ENCODE measurements at places on chromosomes 16 and 17.
A peak's percentile ranks its signal among the peaks of the same experiment; 100 is the strongest.

GRCh38 chr17:82696916-82697807, 1.3 kb downstream of the RAB40B start:
- no peak for DNase-seq

GRCh38 chr16:4700997-4701743, 7.8 kb downstream of the NUDT16L1 start:
- DNase-seq: no peak

GRCh38 chr16:4241928-4242283, at the start of gene SRL:
SRL (minus strand) TSS chr16:4242080; CDS start chr16:4242067, 13 bp downstream.
- DNase-seq: no peak

GRCh38 chr17:61758430-61758829, 104.9 kb downstream of the BRIP1 start:
- no peak for DNase-seq

GRCh38 chr17:6780886-6781285, 4.9 kb downstream of the FBXO39 start:
- DNase-seq: no peak

DNA sequence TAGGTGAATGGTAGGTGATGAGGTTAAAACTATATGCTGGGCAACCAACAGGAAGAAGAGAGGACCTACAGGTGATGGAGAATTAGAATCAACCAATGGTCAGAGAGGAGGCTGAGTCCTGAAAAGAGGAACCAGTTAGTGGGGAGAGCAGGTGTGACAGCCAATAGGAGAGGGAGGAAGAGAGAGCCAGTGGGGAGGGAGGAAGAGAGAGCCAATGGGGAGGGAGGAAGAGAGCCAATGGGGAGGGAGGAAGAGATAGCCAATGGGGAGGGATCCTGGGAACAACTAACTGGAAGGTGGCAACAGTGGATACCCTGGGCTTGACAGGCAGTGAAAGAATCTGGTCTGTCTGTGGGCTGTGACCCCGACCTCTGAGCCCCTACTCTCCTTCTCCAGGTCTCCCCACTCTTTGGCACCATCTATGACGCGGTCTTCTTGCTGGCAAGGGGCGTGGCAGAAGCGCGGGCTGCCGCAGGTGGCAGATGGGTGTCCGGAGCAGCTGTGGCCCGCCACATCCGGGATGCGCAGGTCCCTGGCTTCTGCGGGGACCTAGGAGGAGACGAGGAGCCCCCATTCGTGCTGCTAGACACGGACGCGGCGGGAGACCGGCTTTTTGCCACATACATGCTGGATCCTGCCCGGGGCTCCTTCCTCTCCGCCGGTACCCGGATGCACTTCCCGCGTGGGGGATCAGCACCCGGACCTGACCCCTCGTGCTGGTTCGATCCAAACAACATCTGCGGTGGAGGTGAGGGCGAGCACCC, 3.7 kb downstream of the GUCY2D start:
- DNase-seq: no peak

GRCh38 chr16:426906-427249, 1.4 kb downstream of the RAB11FIP3 start:
- DNase-seq: no peak

- no peak for DNase-seq
Measured at GRCh38 chr17:56111706-56112485, 41.4 kb upstream of the ANKFN1 start.

DNA sequence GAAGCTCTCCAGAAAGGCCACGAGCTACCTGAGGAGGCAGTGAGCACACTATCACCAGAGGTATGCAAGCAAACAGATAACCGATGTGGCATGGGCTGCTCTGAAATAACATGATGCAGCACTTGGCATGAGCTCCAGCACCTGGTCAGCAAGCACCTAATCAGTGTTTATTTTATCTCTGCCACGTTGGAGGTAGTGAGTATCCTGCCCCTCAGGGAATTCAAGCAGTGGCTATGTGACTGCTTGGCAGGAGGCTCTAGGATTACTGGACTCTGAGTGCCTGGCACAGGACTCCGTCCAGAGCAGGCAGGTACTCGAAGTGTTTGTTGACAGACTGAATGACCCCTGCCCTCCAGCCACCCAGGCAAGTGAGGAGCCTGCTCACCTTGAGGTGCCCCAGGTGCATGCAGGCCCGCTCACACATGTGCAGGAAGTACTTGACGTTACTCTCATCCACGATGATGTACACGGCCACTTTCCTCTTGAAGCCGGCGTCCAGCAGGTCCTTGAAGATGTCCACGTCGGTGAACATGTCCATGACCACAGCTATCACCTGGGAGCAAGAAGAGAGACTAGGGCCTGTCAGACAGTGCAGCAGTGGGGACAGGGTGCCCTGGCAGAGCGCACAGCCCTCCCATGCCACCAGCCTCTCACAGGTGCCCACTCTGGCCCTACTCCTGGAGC, 16.6 kb downstream of the FAM83G start:
- peak; percentile 63 for DNase-seq

DNA sequence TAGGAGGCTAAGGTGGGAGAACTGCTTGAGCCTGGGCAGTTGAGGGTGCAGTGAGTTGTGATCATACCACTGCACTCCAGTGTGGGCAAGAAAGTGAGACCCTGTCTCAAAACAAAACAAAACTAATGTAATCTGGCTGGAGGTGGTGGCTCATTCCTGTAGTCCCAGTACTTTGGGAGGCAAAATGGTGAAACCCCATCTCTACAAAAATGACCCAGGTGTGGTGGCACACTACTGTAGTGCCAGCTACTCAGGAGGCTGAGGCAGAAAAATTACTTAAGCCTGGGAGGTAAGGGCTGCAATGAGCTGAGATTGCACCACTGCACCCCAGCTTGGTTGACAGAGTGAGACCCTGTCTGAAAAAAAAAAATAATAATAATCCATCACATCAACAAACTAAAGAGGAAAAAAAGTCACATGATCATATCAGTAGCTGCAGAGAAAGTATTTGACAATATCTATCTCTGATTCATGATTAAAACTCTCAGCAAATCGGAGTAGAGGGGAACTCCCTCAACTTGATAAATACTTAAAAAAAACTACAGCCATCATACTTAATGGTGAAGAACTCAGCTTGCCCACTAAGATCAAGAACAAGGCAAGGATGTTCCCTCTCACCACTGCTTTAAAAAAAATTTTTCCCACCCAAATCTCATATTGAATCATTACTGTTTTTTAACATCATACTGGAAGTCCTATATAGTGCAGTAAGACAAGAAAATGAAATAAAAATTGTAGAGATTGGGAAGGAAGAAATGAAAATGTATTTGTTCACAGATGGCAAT, 31.0 kb downstream of the DHRS7B start:
- no peak for DNase-seq

DNA sequence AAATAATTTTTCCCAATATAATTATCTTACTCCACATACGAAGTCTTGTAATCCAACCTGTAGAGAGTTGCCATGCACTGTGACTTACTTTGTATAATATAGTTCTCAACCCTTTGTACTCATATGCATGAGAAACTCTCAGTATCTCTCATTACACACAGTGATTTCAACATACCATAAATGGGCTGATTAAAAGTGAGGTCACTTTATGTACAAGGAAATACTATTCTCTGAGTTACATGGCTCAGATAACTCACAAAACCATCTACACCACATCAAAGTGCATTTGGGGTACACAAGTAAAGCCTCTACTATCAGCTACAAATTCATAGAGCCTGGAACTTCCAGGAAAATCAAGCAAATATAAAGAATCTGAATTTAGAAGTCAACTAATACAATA, 27.9 kb downstream of the SLFN12 start:
- no peak for DNase-seq

DNA sequence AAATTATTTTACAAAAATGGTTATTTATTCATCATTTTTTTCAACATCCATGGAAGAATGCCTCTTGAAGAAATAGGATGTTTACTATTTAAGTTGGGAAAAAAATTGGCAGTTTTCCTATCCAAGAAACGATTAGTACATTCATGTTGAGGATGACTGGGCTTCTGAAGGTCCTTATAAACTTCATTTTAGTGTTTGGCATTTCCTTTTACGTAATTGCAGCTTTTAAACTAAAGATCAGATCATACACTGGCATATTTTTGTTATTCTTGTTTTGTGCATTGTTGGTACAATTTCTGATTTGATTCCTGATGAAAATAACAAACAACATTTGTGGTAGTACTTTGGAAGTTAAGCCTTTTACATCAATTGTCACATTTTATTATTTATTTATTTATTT, 11.5 kb downstream of the KCNJ16 start:
- DNase-seq: no peak

GRCh38 chr16:74679983-74680382, 13.3 kb upstream of the RFWD3 start:
- DNase-seq: no peak

GRCh38 chr16:75997606-75998005, 271.3 kb upstream of the CPHXL start:
- DNase-seq: no peak

DNA sequence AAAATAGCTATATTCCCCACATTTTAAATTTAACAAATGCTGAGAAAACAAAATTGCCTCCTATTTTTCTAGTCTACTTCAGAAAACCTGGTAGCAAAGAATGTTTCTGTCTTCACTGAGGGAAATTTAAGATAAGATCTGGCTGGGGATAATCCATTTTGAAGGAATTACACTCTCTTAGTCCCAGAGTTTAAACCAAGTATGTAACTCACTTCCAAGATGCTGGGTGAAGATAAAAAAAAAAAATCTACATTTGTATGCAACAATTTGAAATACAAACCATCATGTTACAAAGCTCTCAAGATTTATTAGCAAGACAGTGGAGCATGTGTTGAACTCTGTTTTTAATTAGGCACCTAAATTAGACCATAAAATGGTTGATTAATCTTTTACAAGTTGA, 5.7 kb downstream of the HS3ST3B1 start:
- DNase-seq: no peak

DNA sequence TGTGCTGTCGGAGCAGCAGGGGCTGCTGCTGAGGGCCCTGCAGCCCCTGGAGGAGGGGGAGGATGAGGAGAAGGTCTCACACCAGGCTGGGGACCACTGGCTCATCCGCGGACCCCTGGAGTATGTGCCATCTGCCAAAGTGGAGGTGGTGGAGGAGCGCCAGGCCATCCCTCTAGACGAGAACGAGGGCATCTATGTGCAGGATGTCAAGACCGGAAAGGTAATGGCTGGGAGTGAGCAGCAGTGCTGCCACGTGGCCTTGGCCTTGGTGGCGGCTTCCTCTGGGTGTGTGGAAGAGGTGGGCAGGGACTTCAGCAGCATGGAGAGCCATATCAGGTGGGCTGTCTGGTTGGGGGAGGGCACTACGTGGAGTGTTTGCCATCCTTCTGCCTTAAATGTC, 20.0 kb downstream of the MVP start:
- DNase-seq: no peak

- no peak for DNase-seq
Measured at GRCh38 chr17:48997103-48997826, at the start of gene IGF2BP1. IGF2BP1 (plus strand) TSS chr17:48997385; CDS start chr17:48997746, 361 bp downstream.

DNA sequence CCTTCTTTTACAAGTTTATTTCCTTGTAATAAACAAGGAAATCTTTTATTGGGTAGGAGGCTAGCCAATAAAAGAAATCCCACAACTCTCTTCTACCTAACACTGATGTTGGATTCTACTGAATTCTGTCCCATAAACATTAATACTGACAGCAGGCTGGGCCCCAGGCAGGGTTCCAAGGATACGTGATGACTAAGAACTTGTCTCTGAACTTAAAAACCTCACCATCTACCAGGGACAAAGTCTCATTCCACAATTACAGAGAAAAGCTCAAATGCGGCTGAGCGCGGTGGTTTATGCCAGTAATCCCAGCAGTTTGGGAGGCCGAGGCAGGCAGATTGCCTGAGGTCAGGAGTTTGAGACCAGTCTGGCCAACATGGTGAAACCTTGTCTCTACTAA, 64.9 kb downstream of the ARHGAP17 start:
- DNase-seq: no peak

Measured in LNCaP clone FGC (cell line).